ENCODE measurements at places on chromosomes 16 and 17.

DNA sequence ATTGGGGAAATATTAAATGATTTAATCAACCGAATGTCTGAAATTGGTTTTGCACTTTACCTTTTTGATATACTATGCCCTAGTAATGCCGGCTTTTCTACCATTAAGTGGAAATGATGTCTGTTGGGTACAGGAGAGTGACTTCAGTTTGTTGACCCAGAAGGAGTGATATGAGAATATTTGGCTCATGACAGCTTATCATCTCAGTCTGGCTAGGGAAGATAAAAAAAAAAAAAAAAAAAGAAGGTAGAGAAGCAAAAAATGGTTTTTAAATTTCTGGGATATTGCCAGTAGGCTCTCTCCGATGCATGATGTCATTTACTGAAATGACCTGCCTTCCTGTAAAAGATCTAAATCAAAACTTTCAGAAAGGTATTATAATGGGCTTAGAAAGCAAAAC lies 69.0 kb downstream of the CNTNAP4 start:
- no peak for DNase-seq

DNA sequence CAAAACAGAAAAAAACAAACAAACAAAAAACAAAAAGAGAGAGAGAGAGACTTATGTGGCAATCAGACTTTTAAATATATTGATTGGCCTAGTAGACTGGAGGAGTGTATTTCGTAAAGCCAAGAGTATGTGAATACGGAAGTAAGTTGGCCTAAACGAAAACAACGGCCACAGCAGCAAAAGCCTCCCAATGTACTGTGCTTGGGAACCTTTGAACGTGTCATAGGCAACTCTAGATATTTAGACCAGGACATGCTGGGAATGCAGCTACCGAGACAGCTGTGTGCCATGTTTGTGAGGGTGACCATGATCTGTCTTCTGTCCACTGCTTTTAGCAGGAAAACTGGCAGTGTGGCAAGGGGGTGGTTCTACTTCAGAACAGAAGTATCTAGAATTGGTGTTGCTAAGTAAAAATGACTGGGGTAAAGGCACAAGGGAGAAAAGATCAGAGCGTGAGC lies 7.4 kb downstream of the MAF start:
- DNase-seq: no peak

DNA sequence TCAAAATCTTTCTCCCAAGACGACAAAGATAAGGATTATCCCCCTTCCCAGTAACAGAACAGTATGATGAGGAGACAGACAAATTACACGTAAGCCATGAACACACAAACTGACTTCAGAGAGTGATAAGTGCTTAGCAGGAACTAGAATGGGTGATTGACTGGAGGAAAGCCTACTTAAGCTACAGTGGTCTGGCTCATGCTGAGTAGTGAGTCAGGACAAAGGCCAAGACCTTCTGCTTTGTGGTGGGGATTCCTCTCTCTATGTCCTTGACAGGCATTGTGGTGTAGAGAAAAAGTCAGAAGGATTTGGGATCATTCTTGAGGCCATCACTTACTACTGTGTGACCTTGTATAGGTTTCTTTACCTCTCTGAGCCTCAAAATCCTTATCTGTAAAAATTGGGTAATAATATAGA lies 381.9 kb upstream of the CCL2 start:
- no peak for DNase-seq

GRCh38 chr17:6530324-6530920 lies 25.9 kb downstream of the PITPNM3 start:
- DNase-seq: no peak

DNA sequence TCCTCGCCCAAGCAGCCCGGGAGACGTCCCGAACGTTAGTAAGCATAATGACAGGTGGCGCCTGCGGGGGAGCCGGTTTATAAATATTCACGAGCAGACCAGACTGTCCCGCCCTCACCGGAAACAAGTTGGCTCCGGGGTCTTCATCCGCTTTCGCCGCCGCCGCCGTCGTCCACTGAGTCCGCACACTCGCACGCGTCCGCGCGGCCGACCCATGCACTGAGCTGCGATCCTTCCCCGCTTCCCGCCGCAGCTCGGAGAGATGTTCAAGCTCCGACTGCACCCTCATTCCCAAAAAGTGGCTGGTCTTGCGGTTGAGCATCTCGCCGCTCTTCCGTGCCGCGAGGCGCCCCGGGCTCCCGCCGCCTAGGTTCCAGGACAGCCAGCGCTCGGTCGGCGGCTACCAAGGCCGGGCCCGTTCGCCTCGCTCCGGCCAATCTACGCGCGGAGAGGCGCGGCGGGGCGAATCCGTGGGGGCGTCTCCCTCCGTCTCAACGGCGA lies 385 bp downstream of the CFAP119 start:
- peak; percentile 37 for DNase-seq

GRCh38 chr16:81558444-81559175 lies 114.0 kb downstream of the CMIP start:
- DNase-seq: no peak

DNA sequence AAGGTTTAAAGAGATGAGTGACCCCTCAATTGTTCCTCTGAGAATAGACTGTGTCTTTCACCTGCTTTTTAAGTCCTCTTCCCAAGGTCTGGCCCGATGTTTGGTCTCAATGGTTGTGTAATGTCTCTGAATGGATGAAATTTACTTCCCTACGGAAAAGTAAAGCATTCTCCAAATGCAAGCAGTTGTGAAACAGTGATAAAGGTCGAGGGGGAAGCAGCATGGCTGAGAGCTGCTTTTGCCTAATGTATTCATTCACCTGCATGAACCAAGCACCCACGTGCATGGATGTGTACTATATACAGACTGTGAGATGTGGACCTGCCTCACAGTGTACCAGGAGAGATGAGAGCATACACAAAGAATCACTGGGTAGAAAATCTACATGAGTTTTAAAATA lies 11.4 kb downstream of the MRPS23 start:
- DNase-seq: no peak

DNA sequence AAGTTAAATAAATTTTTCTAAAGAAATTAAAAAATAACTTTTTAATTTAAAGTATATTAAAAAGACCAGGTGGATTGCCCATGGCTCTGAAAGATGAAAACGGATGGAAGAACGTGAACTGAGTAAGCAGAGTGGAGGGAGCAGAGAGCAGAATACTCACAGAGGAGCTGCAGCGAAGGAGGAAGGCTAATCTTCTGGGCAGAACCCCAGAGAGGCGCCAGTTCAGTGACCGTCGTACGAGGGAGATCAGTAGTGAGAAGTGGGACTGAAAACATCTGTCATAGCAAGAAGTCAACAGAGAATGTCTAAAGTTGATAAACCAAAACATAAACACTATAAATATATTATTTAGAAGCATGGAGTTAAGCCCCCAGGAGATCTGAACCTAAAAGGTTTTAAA lies 34.9 kb downstream of the UBE2G1 start:
- DNase-seq: no peak

All from stimulated activated CD4-positive, alpha-beta T cell treated with anti-CD3 and anti-CD28 coated beads, TNF-alpha, amount 100 ng/mL, for 24 hours (primary cell).